Thoracic aorta (tissue), 2 donors: ENCODE measurements at places on chromosomes 13 and 19.

- H3K36me3 ChIP-seq: no peaks in the 10 kb centered on the region
- no peak overlapping the region for H3K4me3 ChIP-seq
- H3K27me3 ChIP-seq: no peaks in the 10 kb centered on the region
- DNase-seq: no peak
- H3K4me1 ChIP-seq: no peaks in the 10 kb centered on the region
- H3K27ac ChIP-seq: no peak overlapping the region
Observed at GRCh38 chr13:58620176-58620575, 988.6 kb downstream of the PCDH17 start.

DNA sequence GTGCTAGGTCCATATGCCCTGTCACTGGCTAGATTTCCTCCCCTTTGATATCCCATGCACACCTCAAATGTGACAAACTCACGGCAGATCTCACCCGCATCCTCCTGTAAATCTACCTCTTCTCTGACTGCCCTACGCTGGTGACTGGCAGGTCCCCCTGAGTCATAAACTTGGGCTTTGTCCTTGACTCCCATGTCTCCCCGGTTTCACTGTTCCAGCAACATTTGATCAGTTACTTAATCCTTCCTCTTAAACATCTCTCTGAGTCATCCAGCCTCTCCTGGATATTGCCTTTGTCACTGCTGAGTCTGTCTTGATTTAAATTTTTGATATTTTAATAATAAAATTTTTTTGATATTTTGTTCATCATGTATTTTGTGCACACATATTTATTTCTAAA, 26.5 kb downstream of the FAM216B start:
- no peaks in the 10 kb centered on the region for H3K4me1 ChIP-seq
- no peaks in the 10 kb centered on the region for H3K27me3 ChIP-seq
- H3K36me3 ChIP-seq: no peaks in the 10 kb centered on the region

- H3K27ac ChIP-seq: peak overlapping the region; percentile 84
- H3K36me3 ChIP-seq: peaks cover 5% of the 10 kb centered on the region
- H3K4me3 ChIP-seq: peak overlapping the region; percentile 75
- H3K27me3 ChIP-seq: no peaks in the 10 kb centered on the region
- H3K4me1 ChIP-seq: peaks cover 16% of the 10 kb centered on the region
- DNase-seq: peak; percentile 23
Observed at GRCh38 chr19:16661480-16662034, 618 bp downstream of the TMEM38A start.

DNA sequence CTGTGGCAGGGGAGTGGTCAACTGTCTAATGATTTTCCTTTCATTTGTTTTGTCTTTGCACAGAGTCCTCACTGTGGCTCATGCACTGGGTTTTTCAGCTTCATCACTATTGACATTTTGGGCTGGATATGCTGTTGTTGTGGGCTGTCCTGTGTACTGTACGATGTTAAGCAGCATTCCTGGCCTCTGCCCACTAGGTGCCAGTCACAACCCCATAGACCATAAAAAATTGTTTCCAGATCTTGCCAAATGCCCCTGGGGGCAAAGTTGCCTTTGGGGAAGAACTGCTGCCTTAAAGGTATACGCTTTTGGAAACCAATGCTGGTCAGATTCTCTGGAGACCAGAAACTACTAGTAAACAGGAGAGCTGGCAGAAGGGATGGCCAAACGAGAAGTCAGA, 310.4 kb downstream of the SPRY2 start:
- H3K27me3 ChIP-seq: no peaks in the 10 kb centered on the region
- no peaks in the 10 kb centered on the region for H3K36me3 ChIP-seq
- H3K4me3 ChIP-seq: no peak overlapping the region

DNA sequence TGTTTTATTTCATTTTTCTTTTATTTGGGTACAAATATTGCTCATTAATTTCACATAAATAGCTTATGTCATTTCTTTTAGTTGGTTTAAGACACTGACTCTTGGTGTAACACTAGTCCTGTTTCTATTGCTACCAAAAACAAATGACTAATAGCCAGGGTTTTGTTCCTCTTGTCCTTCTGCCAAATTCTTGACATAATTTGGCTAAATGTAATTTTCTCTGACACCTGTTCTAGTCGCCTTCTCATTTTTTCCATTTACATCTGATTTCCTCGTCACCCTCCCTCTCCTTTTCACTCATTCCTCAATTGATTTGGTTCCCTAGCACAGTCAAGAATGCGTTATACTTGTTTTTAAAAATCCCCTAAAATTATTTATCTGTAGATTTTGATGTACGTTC, 1718.7 kb downstream of the EFNB2 start:
- no peak overlapping the region for H3K27ac ChIP-seq
- no peak overlapping the region for H3K4me3 ChIP-seq
- no peaks in the 10 kb centered on the region for H3K36me3 ChIP-seq
- H3K4me1 ChIP-seq: no peaks in the 10 kb centered on the region

DNA sequence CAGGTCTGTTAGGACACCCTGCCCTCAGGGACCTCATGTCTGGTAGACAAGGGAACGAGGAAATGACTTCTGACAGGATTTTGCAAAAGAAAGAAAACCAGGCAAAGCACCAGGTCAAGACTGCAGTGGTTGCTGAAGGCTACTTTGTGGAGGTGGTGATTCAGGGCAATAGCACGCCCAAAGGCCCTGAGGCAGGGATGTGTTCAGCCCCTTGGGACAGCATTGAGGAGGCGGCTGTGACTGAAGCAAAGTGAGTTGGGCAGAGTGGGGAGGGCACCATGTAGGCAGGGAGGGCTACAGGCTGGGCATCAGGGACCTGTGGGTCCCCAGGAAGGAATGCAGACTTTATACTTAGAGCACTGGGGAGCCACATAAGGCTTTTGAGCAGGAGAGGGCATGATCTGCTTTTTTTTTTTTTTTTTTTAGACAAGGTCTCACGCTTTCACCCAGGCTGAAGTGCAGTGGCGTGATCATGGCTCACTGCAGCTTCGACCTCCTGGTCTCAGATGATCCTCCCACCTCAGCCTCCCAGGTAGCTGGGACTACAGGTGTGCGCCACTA, 10.8 kb upstream of the HOMER3 start:
- H3K27ac ChIP-seq: no peak overlapping the region
- H3K4me3 ChIP-seq: no peak overlapping the region
- no peaks in the 10 kb centered on the region for H3K4me1 ChIP-seq
- no peak for DNase-seq
- H3K36me3 ChIP-seq: no peaks in the 10 kb centered on the region

- H3K4me3 ChIP-seq: peak overlapping the region; percentile 83
- DNase-seq: no peak
- H3K36me3 ChIP-seq: peaks cover 35% of the 10 kb centered on the region
- no peaks in the 10 kb centered on the region for H3K27me3 ChIP-seq
Observed at GRCh38 chr19:49489601-49490167, 2.3 kb downstream of the RPL13A start.

- no peak overlapping the region for H3K4me3 ChIP-seq
- peaks cover 19% of the 10 kb centered on the region for H3K4me1 ChIP-seq
- no peak for DNase-seq
- H3K27me3 ChIP-seq: no peaks in the 10 kb centered on the region
- H3K36me3 ChIP-seq: no peaks in the 10 kb centered on the region
Observed at GRCh38 chr13:46682015-46682414, 114.9 kb downstream of the ESD start.

DNA sequence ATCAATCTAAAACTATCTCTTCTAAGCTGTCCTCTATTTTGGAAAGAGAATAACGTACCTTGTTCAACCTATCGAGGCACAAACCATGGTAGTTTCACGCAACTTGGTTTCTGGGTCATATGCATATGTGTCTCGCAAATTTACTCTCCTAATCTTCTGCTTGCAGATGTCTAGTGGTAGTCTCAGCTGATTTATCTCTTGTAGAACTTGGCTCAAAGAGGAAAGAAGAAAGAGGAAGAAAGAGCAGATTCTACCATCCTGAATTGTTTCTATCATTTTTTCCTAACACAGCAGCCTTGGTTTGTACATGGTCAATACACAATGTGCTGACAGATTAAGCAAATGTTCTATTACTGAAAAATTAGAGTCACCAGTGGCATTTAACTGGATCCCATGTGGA, 282.3 kb downstream of the SPRY2 start:
- H3K4me1 ChIP-seq: no peaks in the 10 kb centered on the region
- H3K27me3 ChIP-seq: no peaks in the 10 kb centered on the region
- H3K27ac ChIP-seq: no peak overlapping the region

- peaks cover 7% of the 10 kb centered on the region for H3K4me1 ChIP-seq
- DNase-seq: no peak
- H3K4me3 ChIP-seq: no peak overlapping the region
Observed at GRCh38 chr19:51882518-51882917, 5.2 kb downstream of the ZNF577 start.

DNA sequence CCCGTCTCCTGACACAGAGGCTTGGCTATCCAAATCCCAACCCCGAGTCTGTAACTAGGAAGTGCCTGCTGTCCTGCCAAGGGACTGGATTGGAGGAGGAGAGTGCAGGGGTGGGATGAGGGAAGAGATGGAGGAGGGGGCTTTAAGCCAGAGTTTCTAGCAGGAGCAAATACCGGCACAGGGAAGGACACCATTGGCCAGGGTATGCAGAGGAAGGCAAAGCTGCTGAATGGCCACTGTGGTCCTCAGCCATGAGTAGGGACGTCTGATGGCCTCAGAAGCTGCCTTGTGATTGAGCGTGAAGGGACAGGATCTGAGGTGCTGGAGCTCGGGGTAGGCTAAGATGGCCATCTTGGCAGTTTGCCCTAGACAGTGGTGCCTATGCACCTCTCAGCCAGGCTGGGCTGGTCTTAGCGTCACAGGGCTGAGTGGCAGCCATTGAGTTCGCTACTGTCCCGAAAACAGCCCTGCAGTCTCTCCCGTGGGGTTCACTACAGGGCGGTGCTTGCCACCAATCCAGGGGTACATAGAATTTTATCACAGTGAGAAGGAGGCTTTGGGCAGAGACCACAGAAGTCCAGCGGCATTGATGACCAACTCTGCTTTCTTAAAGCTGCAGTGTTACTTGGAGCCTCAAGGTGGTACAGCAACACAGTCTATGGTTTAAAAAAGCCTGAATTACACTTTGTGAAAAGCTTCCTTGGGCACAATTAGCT, 61.8 kb downstream of the AKAP11 start:
- no peak for DNase-seq
- H3K4me3 ChIP-seq: no peak overlapping the region
- no peaks in the 10 kb centered on the region for H3K4me1 ChIP-seq

- peaks cover 56% of the 10 kb centered on the region for H3K4me1 ChIP-seq
- peak; percentile 38 for DNase-seq
- peak overlapping the region; percentile 93 for H3K27ac ChIP-seq
- peaks cover 29% of the 10 kb centered on the region for H3K36me3 ChIP-seq
Observed at GRCh38 chr19:18562086-18562485, 4.4 kb downstream of the KXD1 start.

DNA sequence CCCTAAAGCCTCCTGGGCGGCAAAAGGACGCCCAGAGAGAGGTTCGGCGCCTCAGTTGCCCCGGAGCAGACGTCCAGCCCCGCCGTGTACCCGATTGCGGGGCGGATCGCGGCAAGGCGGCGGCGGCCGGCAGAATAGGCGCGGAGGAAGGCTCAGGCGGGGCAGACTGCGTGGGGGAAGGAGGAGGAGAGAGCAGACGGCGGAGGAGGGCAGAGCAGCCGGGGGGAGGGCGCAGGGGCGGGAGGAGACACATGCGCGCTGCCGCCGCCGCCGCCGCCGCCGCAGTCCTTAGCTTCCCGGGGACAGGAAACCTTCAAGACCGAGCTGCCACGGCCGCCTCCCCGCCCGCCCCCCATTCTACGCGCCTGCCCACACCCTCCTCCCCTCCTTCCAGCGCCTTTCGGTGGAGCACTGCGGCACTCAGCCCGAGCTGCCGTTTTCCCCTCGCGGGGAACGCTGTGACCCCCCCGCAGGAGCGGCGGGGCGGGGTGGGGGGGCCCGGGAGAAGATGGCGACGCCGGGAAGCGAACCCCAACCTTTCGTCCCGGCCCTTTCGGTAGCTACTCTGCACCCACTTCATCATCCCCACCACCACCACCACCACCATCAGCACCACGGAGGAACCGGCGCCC, at the start of gene LRCH1:
Gene LRCH1 (plus strand): TSS at position 282 of the 632 bp plus-strand sequence. CDS start 227 bp downstream, at position 509.
- peak; percentile 70 for DNase-seq
- H3K4me3 ChIP-seq: peak within 1 kb of the TSS; percentile 78
- H3K27ac ChIP-seq: peak within 1 kb of the TSS; percentile 82
- H3K27me3 ChIP-seq: no peaks in the 10 kb centered on the region
- peaks cover 7% of the 10 kb centered on the region for H3K4me1 ChIP-seq

- no peak for DNase-seq
- no peak overlapping the region for H3K4me3 ChIP-seq
- no peak overlapping the region for H3K27ac ChIP-seq
- no peaks in the 10 kb centered on the region for H3K4me1 ChIP-seq
- H3K36me3 ChIP-seq: peaks cover 4% of the 10 kb centered on the region
Observed at GRCh38 chr13:95970878-95971277, 82.3 kb downstream of the UGGT2 start.

DNA sequence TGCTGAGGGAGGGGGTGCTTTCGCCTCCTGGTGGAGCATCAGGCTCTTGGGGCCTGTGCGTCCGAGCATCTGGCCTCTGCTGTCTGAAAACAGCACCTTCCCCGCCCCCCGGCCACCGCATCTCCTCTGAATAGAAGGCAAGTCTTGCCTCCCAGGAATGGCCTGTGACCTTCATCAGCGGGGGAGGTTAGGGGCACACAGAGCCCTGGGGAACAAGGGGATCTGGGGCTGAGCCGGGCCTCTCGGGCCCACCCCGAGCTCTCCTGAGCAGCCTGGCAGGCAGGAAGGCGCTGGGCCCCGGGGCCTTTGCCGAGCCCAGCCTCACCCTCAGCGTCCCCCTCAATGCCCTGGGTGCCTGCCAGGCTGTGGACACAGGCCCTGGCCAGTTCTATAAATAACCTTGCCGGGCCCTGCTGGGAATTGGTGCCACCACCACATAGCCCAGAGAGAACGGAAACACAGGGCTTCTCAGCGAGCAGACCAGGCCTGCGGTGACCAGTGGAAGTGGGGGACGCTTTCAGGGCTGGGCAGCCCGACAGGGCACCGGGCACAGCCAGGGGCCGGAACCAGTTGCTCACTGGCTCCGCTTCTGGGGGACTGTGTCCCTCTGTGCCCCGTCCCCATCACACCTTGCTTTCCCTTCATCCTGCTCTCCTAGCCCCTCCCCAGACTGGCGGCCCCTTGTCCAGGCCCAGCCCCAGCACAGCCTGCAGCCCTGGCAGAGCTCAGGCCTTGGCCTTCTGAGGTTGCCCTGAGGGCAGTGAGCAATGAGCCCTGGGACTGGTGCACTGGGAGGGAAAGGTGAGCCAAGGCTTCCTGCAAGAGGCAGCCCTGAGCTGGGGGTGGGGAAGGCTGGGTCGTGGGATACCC, 9.5 kb downstream of the STK11 start:
- H3K27me3 ChIP-seq: no peaks in the 10 kb centered on the region
- no peaks in the 10 kb centered on the region for H3K36me3 ChIP-seq
- H3K4me3 ChIP-seq: peak overlapping the region; percentile 56

GRCh38 chr19:6278740-6279619, 795 bp downstream of the MLLT1 start:
- no peak for DNase-seq
- peaks cover 51% of the 10 kb centered on the region for H3K4me1 ChIP-seq
- peak overlapping the region; percentile 92 for H3K4me3 ChIP-seq
- H3K36me3 ChIP-seq: no peaks in the 10 kb centered on the region

GRCh38 chr13:32428581-32429432, 877 bp upstream of the N4BP2L1 start:
- peaks cover 27% of the 10 kb centered on the region for H3K4me1 ChIP-seq
- DNase-seq: no peak
- H3K27ac ChIP-seq: peak overlapping the region; percentile 79
- H3K27me3 ChIP-seq: no peaks in the 10 kb centered on the region

GRCh38 chr13:105033999-105034398, 1501.5 kb downstream of the EFNB2 start:
- no peak for DNase-seq
- no peaks in the 10 kb centered on the region for H3K36me3 ChIP-seq
- H3K4me1 ChIP-seq: no peaks in the 10 kb centered on the region
- H3K27ac ChIP-seq: no peak overlapping the region
- no peaks in the 10 kb centered on the region for H3K27me3 ChIP-seq
